ENCODE measurements at places on chromosomes 3 and 15.

DNA sequence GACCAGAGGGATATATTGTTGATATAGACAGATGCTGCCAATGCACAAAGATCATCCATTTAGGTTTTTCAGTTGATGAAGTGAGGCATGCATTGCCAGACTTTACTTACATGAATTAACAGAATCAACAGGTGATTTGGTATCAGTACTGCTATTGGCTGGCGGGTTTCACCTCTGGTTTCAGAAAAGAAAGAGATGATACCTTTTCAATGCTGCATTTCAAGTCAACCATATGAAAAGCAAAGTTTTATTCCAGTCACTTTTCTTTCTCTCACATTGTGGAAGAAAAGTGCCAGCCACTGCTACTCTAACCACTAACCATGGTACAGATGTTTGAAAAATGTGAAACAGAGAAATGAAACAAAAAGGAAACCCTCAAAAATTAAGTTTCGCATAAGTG lies 289.1 kb downstream of the TIGIT start:
- DNase-seq, result no peak

DNA sequence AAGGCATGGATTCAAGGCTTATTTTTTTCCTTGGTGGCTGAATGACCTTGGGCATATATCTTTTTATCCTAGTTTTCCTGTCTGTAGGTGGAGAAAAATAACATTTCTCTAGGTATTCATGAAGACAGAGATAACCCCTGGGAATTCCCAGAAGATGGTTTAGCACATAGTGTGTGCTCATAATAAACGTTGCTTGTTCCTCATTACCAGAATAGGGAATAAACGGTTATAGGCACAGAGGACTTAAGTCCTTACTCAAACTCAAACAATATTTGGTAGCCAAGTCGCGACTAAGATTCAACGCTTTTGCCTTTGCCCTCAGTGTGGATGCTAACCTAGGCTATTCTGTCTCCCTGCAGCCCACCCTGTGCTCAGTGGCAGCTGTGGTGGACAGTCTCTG lies 51.6 kb upstream of the MITF start:
- no peak for DNase-seq

GRCh38 chr3:105402287-105402801 lies 35.6 kb downstream of the ALCAM start:
- no peak for DNase-seq

DNA sequence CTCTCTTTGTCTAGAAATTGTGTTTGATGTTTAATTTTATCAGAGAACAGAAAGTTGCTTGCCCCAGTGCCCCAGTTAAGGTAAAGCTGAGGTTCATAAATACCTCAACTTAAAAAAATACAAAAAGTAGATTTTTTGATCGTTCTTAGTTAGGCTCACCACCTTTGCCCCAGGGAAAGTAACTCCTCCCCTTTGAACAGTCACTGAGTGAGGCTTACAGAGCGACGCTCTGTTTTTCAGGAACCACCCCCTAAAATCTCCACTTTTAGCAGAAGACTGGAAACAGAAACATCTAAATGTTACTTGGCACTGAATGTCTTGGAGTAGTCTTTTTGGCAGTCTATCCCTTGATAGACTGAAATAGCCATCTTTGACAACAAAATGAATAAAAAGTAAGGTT lies 24.9 kb downstream of the BLM start:
- DNase-seq, result no peak

GRCh38 chr3:87088993-87089841 lies 98.3 kb upstream of the VGLL3 start:
- DNase-seq, result peak; percentile 74

- no peak for DNase-seq
These were observed 37.0 kb downstream of the ROPN1B start for GRCh38 chr3:126005951-126006350.

- no peak for DNase-seq
These were observed at the start of gene DOCK3 for GRCh38 chr3:50674349-50675178. Gene DOCK3 (plus strand): TSS chr3:50674927. CDS start chr3:50675264, 337 bp downstream.

DNA sequence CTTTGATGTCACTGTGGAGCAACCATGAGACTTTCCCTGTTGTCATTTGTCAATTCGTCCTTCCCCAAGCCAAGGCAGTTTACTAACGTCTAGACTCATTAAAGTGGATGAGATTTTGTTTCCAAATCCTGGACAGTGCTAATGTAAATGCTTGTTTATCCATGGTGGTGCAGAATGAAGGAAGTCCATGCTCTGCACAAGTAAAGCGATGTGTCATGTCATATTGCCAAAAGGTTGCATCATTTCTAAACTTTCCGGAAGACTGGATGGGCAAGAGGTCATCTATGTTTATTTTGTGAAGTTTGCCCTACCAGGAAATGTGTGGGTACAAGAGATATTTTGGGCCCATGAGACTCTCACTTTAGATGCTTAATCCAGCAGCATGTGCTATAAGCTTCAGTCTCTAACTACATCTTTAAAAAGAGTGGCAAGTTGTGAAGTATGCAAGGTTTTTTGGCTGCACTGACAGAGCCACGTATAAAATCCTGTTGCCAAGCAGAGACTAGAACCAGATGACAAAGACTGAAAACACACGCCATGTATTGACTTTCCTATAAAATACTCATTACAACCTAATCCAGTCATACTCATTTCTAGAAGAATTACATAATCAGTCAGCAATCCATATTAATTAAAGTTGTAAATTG lies 72.1 kb upstream of the FNDC3B start:
- no peak for DNase-seq

GRCh38 chr15:68403161-68403941 lies 28.6 kb downstream of the ITGA11 start:
- no peak for DNase-seq

DNA sequence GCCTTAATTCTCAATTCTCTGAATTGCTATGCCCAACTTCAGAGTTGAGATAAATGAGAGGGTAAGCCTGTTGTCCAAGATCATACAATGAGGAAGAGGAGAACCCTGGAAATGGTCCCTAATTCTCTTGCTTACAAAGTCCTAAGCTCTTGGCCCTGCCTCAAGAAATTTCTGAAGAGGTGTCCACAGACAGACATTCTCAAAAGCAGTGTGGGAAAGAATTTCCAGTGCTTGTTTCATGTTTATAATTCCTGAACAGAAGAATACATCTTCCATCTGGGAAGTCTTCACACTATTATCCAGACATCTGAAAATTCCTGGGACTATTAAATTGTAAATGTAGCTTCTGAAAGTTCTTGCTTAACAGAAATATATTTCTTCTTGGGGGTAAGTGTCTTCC lies 166.8 kb upstream of the LRTM1 start:
- no peak for DNase-seq

GRCh38 chr15:92747047-92747446 lies 91.5 kb upstream of the FAM174B start:
- no peak for DNase-seq

GRCh38 chr3:65810302-65810701 lies 228.4 kb downstream of the MAGI1 start:
- no peak for DNase-seq

DNA sequence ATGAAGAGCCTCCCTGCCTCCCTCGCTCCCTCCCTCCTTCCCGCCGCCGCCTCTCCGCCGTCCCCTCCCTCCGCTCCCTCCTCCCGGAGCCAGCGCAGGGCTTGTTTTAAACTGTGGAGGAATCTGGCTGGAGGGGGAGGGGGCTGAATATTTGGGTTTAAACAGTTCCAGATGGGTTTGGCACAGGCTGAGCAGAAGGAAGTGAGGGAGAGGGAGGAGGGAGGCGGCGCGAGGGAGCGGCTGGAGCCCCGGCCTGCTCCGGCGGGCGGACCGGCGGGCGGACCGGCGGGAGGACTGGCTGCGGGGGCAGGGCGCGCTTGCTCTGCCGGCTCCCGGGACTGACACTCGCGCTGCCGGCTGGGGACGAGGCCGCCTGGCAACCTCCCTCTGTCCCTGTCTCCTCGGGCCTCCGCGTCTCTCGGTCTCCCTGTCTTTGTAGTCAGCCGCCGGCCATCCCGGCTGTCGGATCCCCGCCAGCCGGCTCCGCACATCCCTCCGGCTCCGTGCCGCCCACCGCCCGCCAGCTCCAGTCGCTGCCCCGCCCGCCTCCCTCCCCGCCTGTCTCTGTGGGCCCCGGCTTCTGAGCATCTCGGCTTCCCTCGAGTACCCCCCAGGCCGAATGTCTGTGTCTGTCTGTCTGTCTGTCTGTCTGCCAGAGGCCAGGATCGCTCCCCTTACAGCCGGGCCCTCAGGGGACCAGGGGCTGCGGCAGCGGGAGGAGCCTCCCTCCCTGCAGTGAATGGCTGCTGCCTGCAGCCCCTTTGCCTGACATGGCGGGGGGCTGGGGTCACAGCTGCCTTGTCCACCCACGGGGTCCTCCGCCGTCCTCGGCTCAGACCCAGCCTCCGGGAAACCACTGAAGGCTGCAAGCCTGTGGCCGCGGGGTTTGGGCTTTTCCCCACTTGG lies 7.6 kb downstream of the EPHB3 start:
- no peak for DNase-seq

DNA sequence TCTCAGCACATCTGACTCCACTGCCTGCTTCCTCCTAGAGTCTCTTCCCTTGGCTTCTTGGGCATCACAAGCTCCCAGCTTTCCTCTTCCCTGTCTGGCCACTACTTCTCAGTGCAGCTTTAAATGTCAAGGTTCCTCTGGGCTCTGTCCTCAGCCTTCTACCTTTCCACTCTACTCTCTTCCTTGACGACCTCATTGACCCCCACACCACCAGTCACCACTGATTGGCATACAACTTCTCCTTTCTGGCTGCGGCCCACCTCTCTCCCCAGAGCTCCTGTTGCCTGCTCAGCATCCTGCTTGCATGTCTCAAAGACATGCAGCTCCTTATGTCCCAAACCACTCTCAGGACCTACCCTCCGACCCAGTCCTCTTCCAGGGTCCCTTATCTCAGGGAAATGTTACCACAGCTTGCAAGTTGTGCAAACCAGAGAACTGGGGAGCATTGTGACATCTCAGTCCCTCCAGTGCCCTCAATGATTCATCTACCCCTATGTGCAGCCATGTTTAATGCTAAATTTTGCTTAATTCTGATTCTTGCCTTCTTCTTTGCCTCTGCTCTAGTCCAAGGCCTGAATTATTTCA lies 49.9 kb downstream of the TRPM1 start:
- no peak for DNase-seq

GRCh38 chr3:1037631-1038030 lies 55.2 kb upstream of the CNTN6 start:
- DNase-seq, result no peak

DNA sequence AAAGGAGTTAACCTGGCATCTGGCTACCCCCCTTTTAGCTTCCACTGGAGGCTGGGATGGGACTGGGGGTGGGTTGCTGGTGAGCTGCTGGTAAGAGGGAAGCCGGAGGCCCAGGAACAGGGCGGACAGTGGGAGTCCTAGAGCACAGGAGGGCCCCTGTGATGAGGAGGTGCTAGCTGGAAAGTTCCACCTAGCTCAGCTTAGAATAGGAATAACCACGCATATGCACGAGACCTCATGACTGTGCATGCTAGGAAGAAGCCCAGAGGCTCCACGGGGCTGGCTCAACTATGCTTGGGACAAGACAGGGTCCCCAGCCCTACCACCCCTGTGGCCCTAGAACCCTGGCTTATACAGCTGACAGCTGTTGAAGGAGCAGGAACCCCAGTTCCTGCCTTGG lies 34.1 kb downstream of the LINGO1 start:
- no peak for DNase-seq

DNA sequence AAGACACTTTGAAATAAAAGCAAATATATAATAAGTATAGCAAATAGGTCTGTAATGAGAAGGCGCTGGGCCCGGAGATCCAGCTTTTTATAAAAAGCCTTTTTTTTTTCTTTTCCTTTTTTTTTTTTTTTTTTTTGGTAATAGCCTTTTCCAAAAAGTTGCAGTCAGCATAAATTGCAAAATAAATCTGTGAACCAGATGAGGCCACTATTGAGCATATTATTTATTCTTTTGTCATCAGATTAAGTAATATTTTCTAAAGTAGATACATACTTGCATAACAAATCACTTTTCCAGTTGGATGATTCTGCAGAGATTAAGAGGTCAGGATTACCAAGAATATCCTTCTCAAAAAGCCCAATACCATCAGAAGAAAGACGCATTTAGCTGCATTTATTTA lies 24.9 kb downstream of the FMN1 start:
- DNase-seq, result no peak

GRCh38 chr3:12840591-12841148 lies 695 bp downstream of the RPL32 start:
- DNase-seq, result no peak

DNA sequence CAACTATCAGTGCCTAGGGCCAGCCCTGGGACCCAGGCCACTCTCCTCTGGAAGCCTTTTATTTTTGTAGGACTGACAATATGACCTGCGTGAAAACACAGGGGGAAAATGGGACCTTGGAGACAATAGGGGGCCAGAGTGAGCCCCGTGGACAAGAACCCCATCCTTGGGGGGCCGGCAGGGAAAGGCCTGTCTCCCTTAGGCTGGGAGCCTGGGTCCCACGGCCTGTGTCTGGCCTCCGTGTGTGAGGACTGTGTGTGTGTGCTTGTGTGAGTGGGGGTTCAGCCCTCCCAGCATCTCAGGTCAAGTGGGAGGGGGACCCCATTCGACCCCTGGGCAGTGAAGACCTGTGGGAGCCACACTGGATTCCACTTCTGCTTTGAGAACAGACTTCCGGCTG lies 53.3 kb downstream of the EXOG start:
- no peak for DNase-seq

DNA sequence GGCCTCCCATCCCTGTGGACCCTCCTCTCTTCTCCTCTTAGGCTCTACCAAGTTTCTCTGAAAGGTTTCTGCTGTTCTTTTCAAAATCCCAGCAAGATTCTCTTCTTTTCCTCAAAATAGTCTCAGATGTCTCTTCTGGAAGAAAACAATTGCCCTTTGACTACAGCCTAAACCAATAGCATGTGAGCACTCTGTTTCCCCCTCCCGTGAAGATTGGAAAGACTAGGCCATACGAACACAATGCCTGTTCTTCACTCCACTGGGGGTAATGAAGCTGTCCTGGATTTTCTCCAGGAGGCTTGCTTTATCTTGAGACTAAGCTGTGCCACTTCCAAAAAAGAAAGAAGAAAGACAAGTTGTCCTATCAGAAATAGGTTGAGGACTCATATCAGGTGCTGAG lies 178.7 kb upstream of the MCTP2 start:
- no peak for DNase-seq

DNA sequence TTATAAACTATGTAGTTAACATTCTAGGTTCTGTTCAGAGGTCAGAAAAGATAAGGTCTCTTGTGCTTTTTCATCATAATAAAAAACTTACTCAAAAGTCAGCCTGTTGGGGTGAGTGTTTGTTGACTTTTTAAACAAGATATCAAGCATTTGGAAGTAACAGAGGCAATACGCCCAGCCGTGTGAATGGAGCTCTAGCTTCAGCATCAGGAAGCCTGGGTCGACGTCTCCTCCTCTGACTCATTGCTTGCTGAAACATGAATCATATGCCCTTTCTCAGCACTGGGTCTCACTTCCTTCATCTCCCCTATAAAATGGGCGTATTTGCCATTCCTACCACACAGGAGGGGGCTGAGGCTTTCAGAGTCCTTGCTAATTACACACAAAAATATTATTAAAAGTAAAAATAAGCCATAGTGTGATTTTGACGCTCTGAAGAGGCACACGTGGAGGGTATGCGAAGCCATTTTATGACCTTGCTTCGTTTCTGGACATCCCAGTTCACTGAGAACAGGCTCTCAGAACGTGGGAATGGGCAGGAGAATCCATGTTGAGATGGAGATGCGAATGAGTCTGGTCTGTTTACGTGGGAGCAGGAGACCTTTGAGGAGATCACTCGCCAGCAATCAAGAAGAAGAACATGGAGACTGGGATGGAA lies 220.8 kb upstream of the TPRG1 start:
- DNase-seq, result no peak
